Lung (tissue), 17 donors: ENCODE measurements at places on chromosomes 2 and 18.

GRCh38 chr18:49399003-49399402 is 61.4 kb downstream of the DYM start:
- DNase-seq: no peak

- DNase-seq: peak; percentile 17
Observed at GRCh38 chr2:187003038-187003554, 154.1 kb upstream of the ZSWIM2 start.

DNA sequence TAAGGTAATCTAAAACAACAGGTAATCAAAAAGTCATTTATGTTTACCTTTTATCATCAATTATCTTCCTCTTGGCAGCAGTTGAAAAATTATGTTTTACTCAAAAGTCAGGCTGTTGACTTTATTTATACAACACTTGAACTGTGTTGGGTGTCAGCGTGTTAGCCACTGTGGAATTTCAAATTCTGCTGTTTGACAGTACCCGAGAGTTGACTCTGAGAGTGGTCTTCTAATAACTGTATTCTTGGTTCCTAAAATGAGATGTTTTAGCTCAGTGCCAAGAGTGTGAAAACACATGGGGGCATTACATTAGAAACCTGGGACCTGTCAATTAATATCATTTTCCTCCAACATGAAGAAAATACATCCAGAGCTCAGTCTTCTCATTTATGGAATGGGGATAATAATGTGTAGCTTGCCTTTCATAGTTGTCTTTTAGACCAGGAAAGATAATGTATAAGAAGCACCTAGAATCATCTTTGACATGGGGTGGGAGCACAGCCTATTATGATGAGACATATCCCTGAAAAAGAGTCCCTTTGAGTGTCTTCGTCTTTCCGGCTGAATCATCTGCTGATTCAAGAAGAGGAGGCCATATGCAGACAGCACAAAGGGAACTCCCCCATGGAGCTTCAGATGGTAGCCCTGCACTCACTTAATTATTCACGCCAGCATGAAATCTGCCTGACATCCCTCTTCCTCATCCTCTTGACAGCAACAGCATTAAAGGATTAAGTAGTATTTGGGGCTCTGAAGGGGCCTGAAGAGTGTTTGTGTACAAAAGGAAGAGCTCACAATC is 89.1 kb downstream of the AFF3 start:
- DNase-seq: no peak

DNA sequence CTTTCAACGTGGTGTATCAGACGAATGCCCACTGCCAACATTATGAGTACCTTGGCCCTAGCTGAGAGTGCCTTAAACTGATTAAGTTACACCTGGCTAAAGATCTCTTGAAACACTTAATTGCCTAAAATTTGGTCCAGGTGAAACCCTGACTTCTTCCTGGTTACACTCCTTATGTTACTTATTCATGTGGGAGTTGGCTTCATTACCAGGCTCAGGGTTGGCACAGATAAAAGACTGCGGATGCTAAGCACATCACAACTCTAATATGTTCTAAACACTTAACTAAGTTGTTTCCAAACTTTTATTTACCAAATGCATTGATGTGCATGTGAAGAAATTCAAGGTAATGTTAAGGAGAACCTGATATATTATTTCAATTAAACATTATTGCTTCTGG is 298.9 kb downstream of the TCF4 start:
- DNase-seq: no peak
